ENCODE measurements at places on chromosomes 2 and 18. TPM values are rescaled to one million over a fixed set of nuclear protein-coding genes. Genes with fewer than 3 reads are reported as not detected.

GRCh38 chr18:11807233-11807632 lies 44.0 kb upstream of the CHMP1B start:
- H3K27ac ChIP-seq, result no peak overlapping the region
- H3K4me3 ChIP-seq, result no peak overlapping the region
- DNase-seq, result no peak
- H3K4me1 ChIP-seq, result no peaks in the 10 kb centered on the region

DNA sequence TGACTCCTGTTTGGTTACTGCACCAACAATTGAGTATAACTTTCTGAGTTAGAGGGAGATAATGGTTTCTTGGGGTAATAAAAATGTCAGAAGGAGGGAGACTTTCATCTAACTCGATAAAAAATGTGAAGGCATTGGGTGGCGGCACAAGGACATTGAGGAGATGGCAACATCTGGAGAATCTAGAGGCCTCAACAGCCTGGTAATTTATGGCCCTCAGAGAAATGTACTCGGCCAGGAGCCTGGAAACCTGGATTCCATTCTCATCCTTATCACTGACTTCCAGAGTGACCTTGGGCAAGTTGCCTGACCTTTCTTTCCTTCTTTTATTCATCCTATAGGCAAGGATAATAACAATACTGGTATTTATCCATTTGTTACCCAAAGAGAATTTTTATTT lies 173.5 kb upstream of the MEX3C start:
- no peaks in the 10 kb centered on the region for H3K4me1 ChIP-seq
- no peak for DNase-seq
- H3K27me3 ChIP-seq, result no peaks in the 10 kb centered on the region
- no peak overlapping the region for H3K4me3 ChIP-seq
- H3K36me3 ChIP-seq, result no peaks in the 10 kb centered on the region
- H3K27ac ChIP-seq, result no peak overlapping the region

DNA sequence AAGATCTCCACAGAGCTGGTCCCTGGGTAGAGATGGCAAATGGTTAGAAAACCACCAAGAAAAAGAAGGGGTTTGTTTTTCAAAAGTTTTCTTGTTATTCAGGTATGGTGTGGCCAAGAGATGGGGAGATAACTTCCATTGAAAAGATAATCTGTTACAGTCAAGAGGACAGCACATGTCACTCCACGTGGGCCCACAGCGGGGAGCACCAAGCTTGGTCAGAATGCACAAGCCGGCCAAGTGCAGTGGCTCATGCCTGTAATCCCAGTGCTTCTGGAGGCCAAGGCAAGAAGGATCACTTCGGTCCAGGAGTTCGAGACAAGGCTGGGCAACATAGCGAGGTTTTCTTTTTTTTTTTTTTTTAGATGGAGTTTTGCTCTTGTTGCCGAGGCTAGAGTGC lies 6.0 kb upstream of the LCLAT1 start:
- DNase-seq, result no peak
- no peaks in the 10 kb centered on the region for H3K27me3 ChIP-seq
- no peak overlapping the region for H3K4me3 ChIP-seq
- H3K36me3 ChIP-seq, result no peaks in the 10 kb centered on the region
- no peak overlapping the region for H3K27ac ChIP-seq

DNA sequence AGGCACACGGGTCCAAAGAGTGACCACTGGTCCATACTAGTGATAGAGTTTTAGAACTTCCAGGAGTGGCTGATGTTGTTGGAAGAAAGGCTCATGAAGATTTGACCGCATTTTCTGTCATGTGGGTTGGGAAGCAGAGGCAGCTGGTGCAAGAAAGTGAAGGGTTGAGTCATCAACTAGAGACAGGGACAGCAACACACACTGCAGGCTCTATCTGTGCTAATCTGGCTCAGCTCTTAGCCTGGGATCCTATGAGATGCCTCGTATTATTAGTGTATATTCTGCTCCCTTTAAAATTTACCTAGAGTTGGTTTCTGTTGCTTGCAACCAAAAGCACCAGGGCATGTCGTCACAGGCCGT lies 2.5 kb upstream of the SH3RF3 start:
- no peak overlapping the region for H3K4me3 ChIP-seq
- H3K4me1 ChIP-seq, result peaks cover 29% of the 10 kb centered on the region
- H3K27ac ChIP-seq, result no peak overlapping the region
- no peak for DNase-seq
- peaks cover 4% of the 10 kb centered on the region for H3K27me3 ChIP-seq
- H3K36me3 ChIP-seq, result no peaks in the 10 kb centered on the region

DNA sequence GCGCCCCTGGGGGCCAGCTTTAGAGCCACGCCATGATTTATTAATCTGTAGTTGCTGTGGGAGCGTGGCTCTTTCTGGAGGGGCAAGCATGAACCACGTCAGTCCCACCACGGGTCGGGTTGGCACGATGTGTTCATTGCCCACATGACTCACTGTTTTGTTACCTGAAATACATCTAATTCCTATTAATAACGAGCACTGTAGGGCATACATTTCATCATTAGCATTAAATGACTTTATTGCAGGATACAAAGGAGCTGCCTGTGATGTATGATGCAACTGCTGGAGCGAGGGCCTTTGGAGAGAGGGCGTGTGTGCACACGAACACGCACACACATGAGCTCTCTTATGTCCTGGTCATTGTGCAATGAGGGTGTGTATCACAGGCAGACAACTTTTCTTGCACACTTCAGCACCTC lies 127.0 kb downstream of the INHBB start:
- no peak overlapping the region for H3K4me3 ChIP-seq
- H3K4me1 ChIP-seq, result no peaks in the 10 kb centered on the region
- no peaks in the 10 kb centered on the region for H3K27me3 ChIP-seq
- H3K27ac ChIP-seq, result no peak overlapping the region
- DNase-seq, result no peak

- H3K36me3 ChIP-seq, result peaks cover 91% of the 10 kb centered on the region
- DNase-seq, result no peak
- no peak overlapping the region for H3K4me3 ChIP-seq
- H3K27me3 ChIP-seq, result no peaks in the 10 kb centered on the region
Observed at GRCh38 chr2:85319796-85320195, 8.0 kb downstream of the TGOLN2 start.

DNA sequence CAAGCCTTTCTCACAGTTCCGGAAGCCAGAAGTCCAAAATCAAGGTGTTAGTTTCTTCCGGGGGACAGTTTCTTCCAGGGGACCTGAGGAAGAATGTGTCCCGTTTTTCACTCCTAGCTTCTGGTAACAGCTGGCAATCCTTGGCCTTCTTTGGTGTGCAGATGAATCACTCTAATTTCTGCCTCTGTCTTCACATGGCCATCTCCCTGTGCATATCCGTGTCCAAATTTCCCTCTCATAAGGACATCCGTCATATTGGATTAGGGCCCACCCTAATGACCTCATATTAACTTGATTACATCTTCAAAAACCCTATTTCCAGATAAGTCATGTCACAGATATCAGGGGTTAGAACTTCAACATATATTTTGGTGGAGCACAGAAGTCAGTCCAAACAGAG lies 141.4 kb downstream of the ZEB2 start:
- no peak for DNase-seq
- no peaks in the 10 kb centered on the region for H3K36me3 ChIP-seq
- H3K27me3 ChIP-seq, result no peaks in the 10 kb centered on the region
- no peaks in the 10 kb centered on the region for H3K4me1 ChIP-seq
- H3K27ac ChIP-seq, result no peak overlapping the region

- H3K27me3 ChIP-seq, result no peaks in the 10 kb centered on the region
- H3K4me3 ChIP-seq, result no peak overlapping the region
- no peak overlapping the region for H3K27ac ChIP-seq
- peaks cover 68% of the 10 kb centered on the region for H3K36me3 ChIP-seq
- DNase-seq, result no peak
Observed at GRCh38 chr2:241659150-241659739, 21.8 kb downstream of the ATG4B start.

DNA sequence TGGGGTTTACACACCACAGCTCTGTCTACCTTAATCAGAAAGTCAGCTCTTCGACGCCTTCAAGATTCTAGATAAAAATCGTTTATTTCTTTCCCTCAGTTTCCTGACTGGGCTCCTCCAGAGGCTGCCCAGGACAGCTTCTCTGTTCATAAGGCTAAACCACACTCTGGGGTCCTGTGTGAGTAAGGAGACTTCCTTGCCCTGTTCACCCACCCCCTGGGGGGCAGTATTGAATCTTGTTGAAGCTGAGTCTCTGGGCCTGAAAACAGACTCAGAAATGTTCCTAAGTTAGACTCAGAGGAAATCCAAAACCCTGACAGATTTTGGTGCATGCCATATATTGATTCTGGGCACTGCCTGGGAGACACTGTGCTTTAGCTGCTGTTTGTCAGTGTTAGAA lies 43.0 kb downstream of the G6PC2 start:
- H3K27me3 ChIP-seq, result no peaks in the 10 kb centered on the region
- H3K4me3 ChIP-seq, result no peak overlapping the region

- H3K27me3 ChIP-seq, result peaks cover 16% of the 10 kb centered on the region
- no peaks in the 10 kb centered on the region for H3K4me1 ChIP-seq
- DNase-seq, result no peak
- H3K36me3 ChIP-seq, result no peaks in the 10 kb centered on the region
Observed at GRCh38 chr2:120867290-120868241, 131.9 kb downstream of the GLI2 start.

DNA sequence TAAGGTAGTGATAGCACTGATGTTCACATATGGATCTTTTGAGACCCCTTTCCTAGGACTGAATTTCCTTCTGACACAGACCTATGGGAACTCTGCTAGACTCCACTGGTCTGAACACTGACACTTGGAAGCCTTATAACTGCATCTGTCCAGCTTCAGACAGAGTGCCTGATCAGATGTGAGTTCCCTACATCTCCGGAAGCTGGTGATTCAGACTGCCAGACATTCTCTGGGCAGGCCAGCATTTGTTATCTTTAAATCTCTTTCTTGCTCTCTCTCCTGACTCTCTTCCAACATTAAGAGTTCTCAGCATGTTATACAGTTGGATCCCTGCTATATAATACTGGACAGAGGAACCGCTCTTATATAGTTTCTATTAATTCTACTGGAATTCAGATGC lies 408.5 kb downstream of the ZEB2 start:
- H3K36me3 ChIP-seq, result no peaks in the 10 kb centered on the region
- H3K27ac ChIP-seq, result no peak overlapping the region
- H3K27me3 ChIP-seq, result no peaks in the 10 kb centered on the region
- DNase-seq, result no peak
- no peak overlapping the region for H3K4me3 ChIP-seq
- H3K4me1 ChIP-seq, result no peaks in the 10 kb centered on the region

- no peak overlapping the region for H3K27ac ChIP-seq
- no peak for DNase-seq
- no peaks in the 10 kb centered on the region for H3K36me3 ChIP-seq
- no peak overlapping the region for H3K4me3 ChIP-seq
- no peaks in the 10 kb centered on the region for H3K27me3 ChIP-seq
- H3K4me1 ChIP-seq, result no peaks in the 10 kb centered on the region
Observed at GRCh38 chr18:48637081-48637990, 98.5 kb downstream of the CTIF start.

DNA sequence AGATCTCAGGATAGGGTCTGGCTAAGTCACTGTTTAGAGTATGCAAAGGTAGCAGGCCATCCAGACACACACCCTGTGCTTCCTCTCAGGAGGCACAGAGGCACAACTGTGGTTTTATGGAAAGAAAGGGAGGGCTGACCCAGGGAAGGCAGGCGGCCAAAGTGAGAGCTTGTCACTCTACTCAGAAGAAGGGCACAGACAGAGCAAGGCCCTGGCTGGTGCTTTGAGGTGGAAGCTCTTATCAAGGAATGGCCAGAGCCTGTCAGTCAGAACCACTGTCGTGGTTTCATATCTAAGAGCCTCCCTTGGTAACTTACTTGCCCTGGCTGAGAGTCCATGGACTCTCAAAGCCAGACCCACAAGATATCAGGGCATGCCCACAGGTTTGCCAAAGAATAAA lies 40.7 kb downstream of the SLC9A2 start:
- H3K27me3 ChIP-seq, result no peaks in the 10 kb centered on the region
- H3K4me1 ChIP-seq, result peaks cover 7% of the 10 kb centered on the region
- DNase-seq, result no peak
- H3K27ac ChIP-seq, result no peak overlapping the region
- H3K4me3 ChIP-seq, result no peak overlapping the region
- no peaks in the 10 kb centered on the region for H3K36me3 ChIP-seq

DNA sequence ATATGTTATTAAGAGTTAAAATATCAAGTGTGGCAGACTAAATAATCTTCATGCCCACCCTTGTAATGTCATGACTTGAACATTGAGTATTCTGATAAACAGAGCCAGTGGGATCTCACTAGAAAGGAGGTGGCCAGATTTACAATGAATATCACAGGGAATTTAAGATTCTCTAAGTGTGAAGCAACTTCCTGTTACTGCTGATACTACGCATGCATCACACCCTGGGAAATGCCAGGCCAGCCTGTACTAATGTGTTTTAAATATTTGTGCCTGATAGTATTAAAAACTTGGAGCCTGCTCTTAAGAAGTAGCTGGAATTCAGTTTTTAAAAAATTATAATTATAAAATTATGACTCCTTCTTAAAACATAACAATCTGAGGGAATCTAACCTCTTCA lies 148.3 kb downstream of the LAMA3 start:
- H3K27me3 ChIP-seq, result no peaks in the 10 kb centered on the region
- no peak overlapping the region for H3K4me3 ChIP-seq
- no peak for DNase-seq
- H3K27ac ChIP-seq, result no peak overlapping the region
- H3K36me3 ChIP-seq, result no peaks in the 10 kb centered on the region

DNA sequence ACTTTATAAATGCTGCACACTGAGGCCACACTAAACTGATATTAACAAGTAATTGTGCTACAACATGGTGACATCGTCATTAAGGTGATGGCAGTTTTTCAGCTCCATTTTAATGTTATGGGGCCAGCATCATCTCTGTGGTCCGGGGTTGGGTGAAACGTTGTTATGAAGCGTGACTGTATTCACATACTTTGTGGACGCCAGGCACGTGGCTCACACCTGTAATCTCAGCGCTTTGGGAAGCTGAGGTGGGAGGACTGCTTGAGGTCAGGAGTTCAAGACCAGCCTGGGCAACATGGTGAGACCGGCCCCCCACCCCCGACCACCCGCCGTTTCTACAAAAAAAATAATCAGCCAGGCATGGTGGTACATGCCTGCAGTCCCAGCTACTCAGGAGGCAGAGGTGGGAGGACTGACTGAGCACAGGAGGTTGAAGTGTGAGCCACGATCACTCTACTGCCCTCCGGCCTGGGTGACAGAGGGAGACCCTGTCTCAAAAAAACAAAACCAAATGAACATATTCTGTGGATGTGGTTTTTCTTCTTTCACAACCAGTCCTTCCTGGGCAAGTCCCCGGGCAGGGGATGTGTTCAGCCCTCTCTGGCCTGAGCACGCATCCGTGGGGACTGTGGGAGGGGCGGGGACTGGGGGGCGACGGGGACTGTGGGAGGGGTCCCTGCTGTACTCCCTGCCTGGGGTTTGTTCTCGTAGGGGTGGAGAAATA lies 12.9 kb upstream of the GAL3ST2 start:
- peaks cover 61% of the 10 kb centered on the region for H3K4me1 ChIP-seq
- peak overlapping the region; percentile 32 for H3K27ac ChIP-seq
- H3K36me3 ChIP-seq, result peaks cover 6% of the 10 kb centered on the region
- H3K4me3 ChIP-seq, result peak overlapping the region; percentile 26

Gene FBXO48
- total RNA-seq, result 0.50 TPM

Gene NR4A2
- total RNA-seq, result 319 TPM

Gene SLC16A14
- 0.63 TPM for total RNA-seq

Gene CGREF1
- total RNA-seq, result not detected

Gene LYG1
- total RNA-seq, result 0.71 TPM

Gene NRP2
- total RNA-seq, result 0.19 TPM

Gene NLRC4
- total RNA-seq, result 0.11 TPM
